ENCODE measurements at places on chromosomes 13 and 19.

DNA sequence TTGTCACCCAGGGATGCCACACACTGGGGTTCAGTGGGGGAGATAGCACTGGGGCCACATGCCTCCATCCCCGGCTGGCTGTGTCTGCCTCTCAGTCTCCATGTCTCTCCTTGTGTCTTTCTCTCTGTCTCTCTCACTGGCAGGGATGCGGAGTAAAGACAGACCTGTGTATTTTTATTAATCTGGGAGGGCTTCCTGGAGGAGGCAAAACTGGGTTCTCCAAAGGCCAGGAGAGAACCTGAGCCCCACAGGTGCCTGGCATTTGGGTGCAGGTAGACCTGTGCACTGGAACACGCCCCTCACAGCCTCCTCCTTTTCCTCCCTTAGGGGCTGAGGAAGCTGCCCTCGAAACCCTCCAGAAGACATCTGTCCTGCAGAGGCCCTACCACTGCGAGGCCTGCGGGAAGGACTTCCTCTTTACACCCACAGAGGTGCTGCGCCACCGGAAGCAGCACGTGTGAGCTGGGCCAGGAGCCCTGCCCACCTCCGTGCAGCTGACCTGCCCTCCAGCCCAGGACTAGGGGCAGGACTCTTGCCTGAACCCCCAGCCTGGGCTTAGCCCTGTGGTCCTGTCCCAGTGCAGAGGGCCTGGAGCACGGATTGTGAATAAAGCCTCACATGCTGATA is 32.7 kb downstream of the DHX34 start:
- DNase-seq = peak; percentile 73

DNA sequence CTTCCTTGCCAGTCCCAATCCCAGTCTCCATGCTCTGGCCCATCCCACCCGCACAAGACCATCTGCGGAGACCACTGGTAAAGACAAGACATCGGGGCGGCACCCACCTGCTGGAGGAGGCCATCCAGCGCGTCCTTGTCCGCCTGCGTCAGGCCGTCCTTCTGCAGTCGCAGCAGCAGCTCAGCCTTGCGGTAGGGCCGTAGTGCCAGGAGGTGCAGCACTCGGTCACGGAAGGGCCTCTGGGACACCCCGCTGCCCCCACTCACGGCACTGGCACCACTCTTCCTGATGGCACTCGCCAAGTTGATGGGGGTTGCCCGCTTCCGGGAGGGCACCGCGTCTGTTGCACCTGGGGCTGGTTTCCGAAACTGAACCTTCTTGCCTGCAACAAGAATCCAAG is 23.5 kb upstream of the ISYNA1 start:
- DNase-seq = no peak

GRCh38 chr13:111622051-111622531 is 301.6 kb downstream of the TEX29 start:
- DNase-seq = no peak

- DNase-seq = peak; percentile 24
These were observed 24.0 kb upstream of the KATNAL1 start for GRCh38 chr13:30331331-30331771.

GRCh38 chr13:90321281-90321931 is 1026.1 kb upstream of the MIR17HG start:
- DNase-seq = no peak

DNA sequence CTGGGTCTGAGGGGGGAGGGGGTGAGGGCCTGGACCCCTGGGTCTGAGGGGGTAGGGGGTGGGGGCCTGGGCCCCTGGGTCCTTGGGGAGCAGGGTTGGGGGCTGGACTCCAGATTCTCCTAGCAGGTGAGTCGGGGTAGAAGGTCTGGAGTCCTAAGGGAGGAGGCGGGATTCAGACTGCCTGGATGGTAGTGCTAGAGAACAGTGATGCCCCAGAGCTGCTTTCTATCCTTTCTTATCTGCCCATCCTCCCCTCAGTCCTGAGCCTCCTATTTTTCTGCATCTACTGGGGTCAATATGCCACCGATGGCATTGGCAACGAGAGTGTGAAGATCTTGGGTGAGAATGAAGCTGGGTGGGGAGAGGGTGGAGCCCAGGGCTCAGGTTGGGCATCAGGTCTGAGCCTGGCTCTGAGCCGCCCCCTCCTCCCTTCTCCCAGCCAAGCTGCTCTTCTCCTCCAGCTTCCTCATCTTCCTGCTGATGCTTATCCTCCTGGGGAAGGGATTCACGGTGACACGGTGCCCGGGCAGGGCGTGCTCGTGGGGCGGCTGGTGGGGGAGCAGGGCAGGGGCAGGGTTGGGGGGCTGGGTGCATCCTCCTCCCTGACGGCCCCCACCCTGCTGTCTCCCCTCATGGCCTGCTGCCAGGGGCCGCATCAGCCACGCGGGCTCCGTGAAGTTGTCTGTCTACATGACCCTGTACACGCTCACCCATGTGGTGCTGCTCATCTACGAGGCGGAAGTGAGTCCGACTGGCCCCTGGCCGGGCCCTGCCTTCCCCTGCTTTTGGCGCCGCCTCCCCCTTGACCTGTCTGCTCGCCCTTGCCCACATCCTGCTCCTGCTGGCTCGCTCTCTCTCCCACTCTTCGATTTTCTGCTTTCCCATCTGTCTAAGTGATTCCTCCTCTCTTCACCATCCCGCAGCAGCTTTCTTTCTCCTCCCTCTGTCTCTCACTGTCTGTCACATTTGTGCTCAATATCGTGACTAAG is 3.4 kb downstream of the TMEM145 start:
- peak; percentile 50 for DNase-seq

GRCh38 chr13:112686364-112686763 is 3.5 kb upstream of the ATP11A start:
- DNase-seq = no peak

- DNase-seq = no peak
These were observed 13.0 kb downstream of the ERICH4 start for GRCh38 chr19:41455936-41456335.
